ENCODE measurements at places on chromosomes 2 and 18.

DNA sequence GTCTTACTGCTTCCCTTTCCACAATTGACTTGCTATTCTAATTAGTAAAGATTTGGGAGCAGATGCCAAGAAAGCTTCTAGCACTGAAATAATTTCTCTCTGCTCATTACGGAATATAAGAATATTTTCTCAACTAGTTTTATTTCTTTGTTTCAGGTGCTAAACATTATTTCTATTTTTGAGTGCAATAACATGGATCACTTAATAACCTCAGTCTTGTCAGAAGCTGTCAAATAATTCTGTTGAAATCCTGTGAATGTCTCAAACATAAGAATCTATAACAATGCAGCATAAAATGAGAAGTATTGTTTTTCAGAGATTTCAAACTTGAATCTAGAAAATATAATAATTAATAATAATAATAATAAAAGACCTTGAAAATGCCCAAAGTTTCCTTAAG, 1221.0 kb downstream of the DSC3 start:
- DNase-seq, result no peak

- DNase-seq, result no peak
Measured at GRCh38 chr18:55635439-55635838, 47.4 kb upstream of the TCF4 start.

DNA sequence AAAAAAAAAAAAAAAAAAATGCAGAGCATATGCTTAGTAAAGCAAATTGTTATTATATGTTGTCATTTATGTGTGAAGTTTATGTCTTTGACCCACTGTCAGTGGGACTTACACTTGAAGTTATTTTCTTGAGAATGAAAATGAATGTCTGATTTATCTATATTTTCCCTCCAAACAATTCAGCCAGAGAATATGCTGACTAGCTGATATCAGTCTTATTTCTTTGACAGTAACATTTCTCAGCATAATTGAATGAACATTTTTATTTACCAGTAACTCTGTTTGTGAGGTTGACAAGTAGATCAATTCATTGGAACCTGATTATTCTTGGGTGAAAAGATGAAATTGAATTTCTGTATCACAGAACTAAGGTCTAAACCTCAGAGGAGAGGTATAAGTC, 40.0 kb upstream of the VPS54 start:
- DNase-seq, result no peak

- no peak for DNase-seq
Measured at GRCh38 chr2:173962583-173963110, 2.5 kb downstream of the SP3 start.

DNA sequence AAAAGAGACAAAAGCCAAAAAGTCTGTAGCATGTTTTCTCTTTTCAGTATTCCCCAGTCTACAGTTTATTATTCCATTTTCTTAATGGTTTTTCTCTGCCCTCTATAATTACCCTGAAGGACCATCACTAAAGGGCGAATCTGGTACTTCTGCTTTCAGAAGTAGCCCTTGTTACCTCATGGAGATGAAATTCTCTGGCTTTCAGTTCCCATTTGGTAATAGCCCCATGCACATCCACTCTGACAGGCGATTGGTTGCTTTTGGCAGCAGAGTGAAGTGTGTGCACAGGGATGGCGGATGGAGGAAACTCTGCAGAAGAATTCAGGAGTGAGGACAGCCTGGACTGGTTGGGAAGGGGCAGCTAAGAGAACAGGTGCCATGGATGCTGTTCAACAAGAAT, 66.3 kb upstream of the NABP1 start:
- DNase-seq, result no peak

DNA sequence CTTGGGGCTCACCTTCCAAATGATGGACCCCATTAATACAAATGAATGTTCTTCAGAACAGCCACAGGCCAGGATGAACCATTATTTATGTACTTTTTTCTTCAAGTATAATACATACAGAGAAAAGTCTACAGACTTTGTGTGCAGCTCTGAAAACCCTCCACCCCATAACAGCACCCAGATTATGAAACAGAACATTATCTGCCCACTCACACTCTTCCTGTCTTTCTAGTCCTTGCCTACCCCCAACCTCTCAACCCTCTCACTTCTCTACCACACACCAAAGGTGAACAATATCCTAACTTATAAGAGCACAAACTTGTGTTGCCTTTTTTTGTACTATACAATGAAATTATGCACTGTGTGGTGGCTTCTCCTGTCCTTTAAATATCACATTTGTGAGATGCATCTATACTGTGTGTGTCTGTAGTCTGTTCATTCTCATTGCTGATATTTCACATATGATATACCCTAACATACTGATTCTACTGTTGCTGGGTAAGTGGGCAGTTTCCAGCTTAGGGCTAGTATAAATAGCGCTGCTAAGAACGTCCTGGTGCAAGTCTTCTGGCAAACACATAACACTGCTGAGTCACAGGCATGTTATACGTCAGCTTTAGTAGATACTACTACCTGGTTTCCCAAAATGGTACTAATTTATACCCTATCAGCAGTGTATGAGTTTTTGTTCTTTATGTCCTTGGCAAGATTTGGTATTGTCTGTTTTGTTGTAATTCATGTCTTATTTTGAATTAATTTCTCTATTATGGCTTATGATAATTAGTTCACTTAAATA, 1.0 kb upstream of the NPHP1 start:
- DNase-seq, result peak; percentile 34

- DNase-seq, result no peak
Measured at GRCh38 chr2:8615576-8616281, 66.1 kb upstream of the ID2 start.

DNA sequence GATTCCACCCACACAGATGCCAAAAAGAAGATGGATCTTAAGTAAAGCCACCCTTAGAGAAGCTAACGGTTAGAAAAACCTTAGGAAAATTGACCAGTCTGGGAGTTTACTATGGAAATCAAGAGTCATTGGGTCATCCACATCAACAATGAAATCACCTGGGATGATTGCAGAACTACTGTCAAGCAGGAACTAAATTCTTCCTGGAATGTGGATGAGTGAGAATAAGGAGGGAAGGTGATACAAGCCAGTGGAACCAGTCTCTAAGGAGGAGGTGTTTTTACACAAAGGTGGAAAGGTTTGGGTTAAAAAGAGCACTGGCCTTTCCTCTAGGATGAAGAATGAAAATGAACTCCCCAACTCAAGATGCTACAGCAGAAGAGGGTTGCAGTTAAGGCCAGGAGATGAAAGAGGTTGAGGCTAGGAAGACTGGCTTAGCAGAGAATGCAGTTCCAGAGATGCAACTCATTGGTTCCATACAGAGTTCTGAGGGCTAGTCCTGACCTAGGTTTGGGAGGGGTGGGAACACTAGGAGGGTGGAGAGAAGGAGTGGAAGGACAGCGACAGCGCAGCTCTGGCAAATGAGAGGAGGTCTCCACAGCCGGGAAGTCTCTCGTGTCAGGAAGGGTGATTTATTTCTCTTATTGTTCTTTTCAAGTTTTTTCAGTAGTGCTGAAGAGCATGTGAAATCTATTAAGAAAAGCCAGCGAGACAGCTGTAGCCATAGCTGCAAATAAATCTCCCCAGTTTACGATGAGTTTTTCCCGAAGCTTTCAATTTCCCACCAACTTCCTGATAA, 27.7 kb upstream of the KDM3A start:
- DNase-seq, result no peak

GRCh38 chr2:41540272-41540998, 507.4 kb upstream of the PKDCC start:
- no peak for DNase-seq

DNA sequence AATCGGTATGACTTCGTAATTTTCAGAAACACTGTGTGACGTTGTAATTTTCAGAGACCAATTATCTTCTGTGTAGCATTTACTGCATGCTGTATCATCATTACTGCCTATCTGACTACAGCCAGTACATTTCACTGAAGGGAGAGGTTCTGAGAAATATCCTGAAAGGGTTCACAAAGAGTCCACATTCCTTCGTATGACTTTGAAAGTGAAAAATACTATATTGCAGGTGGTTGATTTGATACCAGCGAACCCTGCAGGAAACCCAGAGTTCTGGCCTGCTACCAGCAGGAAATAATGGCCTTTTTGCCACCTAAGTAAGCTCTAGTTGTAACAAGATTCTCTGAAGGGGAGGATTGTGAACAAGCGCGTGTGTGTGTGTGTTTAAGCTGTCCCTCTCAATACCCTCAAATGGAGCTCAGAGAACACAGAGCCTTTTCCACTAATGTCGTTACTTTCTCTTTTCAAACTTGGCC, 155.5 kb downstream of the ARHGAP28 start:
- no peak for DNase-seq

Data from MCF 10A (cell line).